ENCODE measurements at places on chromosomes 6 and 20. TPM values are rescaled to one million over a fixed set of nuclear protein-coding genes. Genes with fewer than 3 reads are reported as not detected.

Gene METTL24
- not detected for total RNA-seq

Gene SLC22A16
- not detected for total RNA-seq

Gene ULBP1
- not detected for total RNA-seq

- no peaks in the 10 kb centered on the region for H3K27me3 ChIP-seq
- no peak overlapping the region for H3K4me3 ChIP-seq
- no peaks in the 10 kb centered on the region for H3K36me3 ChIP-seq
- DNase-seq, result no peak
- no peak overlapping the region for H3K27ac ChIP-seq
These were observed 76.7 kb downstream of the PLEKHG1 start for GRCh38 chr6:150676344-150676743.

DNA sequence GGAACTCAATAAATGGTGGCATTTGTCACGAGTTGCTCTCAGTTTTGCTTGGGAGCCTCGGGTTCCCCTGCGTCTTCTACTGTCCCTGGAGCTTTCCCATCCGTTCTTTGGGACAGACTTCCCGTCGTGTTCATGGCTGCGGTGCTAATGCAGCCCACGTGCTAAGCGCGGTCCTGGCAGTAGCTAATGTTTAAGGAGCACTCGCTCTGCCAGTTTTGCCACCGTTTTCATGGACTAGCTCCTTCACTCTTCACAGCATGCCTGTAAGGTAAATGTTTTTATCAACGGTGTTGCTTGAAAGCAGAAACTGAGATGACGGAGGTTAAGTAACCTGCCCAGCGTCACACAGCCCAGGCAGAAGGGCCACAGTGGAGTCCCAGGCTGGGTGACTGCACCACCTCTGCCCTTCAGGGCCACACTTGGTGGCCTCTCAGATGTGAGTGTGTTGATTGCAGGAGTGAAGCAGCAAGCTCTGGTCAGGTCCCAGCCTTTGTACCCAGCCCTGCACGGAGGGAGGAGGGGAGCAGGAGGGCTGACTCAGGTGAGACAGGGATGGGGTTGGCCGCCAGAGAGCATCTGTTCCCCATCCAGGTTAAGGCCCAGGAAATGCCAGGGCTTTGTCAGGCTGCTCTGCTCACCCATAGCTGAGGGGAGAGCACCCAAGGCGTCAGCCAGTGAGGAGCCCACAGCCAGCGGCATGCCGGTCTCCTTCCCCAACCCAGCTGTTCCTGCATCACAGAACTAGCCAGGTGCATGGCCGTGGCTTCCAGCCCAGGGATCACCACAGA is 181.8 kb downstream of the ZMYND8 start:
- H3K27me3 ChIP-seq, result no peaks in the 10 kb centered on the region
- no peaks in the 10 kb centered on the region for H3K4me1 ChIP-seq
- H3K36me3 ChIP-seq, result no peaks in the 10 kb centered on the region
- H3K4me3 ChIP-seq, result no peak overlapping the region

- H3K27ac ChIP-seq, result no peak overlapping the region
- no peaks in the 10 kb centered on the region for H3K36me3 ChIP-seq
- H3K27me3 ChIP-seq, result no peaks in the 10 kb centered on the region
- H3K4me3 ChIP-seq, result no peak overlapping the region
- DNase-seq, result no peak
- no peaks in the 10 kb centered on the region for H3K4me1 ChIP-seq
These were observed 135.3 kb upstream of the FOXQ1 start for GRCh38 chr6:1176567-1176966.

DNA sequence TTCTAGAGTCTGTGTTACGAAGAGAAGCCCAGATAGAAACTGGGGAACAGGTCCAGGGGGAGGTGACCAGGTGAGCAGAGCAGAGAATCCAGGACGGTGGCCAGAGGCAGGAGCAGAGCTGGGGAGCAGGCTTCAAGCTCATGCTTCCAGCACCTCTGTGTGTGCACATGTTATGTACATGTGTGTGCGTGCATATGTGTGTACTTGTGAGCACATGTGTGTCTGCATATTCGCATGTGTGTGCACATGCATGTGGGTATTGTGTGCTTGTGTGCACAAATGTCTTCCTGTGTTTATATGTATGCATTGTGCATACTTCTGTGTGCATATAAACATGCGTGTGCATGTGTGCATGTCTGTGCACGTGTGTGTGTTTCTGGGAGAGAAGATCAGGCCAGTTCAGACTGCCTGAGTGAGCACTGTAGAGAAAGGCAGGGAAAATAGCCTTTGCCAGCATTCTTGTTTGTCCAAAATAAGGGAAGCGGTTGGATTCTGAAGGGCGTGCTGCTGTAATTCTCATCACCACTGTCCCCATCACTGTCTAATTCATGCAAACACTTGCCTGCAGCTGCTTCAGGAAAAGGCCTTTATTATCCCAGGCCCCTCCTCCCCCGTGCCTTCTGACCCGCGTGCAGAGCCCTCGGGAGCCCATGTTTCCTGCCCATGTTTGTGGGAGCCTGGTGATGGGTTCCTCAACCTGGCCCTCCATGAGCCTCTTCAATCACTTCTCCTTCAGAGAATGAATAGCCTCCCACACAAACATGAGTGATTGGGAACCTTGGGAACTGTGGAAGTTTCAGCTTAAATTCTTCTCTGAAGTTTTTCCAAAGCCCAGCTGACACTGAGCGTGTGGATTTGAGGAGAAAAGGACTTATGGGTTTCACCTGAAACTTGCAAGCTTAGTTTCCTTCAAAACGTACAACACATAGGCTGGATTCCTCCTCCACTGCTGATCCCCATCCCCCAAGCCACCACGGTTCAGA is 161.7 kb upstream of the AFDN start:
- no peak overlapping the region for H3K4me3 ChIP-seq
- no peaks in the 10 kb centered on the region for H3K27me3 ChIP-seq
- no peaks in the 10 kb centered on the region for H3K36me3 ChIP-seq
- no peak overlapping the region for H3K27ac ChIP-seq
- DNase-seq, result no peak

DNA sequence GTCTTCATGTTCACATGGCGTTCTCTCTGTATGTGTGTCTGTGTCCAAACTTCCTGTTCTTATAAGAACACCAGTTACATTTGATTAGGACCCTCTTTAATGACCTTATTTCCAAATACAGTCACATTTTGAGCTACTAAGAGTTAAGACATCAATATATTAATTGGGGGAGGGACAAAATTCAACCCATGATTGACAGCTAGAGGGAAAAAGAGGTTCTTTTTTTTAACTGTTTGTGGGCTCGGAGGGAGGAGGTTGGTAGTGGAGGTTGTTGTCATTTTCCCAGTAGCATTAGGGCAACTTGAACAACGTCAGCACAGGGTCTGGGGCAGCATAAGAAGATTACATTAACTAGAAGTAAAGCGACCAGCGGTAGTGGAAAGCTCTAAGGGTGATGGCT is 2.3 kb upstream of the GMDS start:
- no peaks in the 10 kb centered on the region for H3K4me1 ChIP-seq
- no peak overlapping the region for H3K4me3 ChIP-seq
- no peak overlapping the region for H3K27ac ChIP-seq
- H3K36me3 ChIP-seq, result no peaks in the 10 kb centered on the region
- no peak for DNase-seq
